LHCN-M2 (cell line): ENCODE measurements at places on chromosomes 3 and 15.

GRCh38 chr15:80010131-80010673 lies 39.2 kb upstream of the BCL2A1 start:
- DNase-seq = peak; percentile 73

GRCh38 chr15:101201411-101202174 lies 50.3 kb downstream of the CHSY1 start:
- DNase-seq = peak; percentile 97

DNA sequence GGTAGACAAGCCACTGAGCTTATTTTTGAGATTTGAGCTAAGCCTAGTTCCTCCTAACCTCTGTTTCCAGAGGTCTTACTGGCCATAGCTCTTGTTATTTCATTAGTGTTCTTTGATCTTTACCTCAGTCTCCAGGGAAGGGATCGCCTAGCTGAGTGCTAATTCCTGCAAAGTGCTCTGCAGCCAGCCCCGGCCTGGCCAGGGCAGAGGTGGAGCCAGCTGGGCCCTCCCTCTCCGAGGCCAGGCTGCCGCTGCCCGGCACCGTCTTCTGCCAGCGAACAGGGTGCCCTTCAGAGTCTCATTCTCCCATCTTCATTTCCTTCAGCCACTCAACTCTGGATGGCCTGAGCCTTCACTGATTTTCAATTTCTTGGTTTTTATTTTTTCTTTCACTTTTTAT lies 19.7 kb downstream of the FAN1 start:
- DNase-seq = no peak

DNA sequence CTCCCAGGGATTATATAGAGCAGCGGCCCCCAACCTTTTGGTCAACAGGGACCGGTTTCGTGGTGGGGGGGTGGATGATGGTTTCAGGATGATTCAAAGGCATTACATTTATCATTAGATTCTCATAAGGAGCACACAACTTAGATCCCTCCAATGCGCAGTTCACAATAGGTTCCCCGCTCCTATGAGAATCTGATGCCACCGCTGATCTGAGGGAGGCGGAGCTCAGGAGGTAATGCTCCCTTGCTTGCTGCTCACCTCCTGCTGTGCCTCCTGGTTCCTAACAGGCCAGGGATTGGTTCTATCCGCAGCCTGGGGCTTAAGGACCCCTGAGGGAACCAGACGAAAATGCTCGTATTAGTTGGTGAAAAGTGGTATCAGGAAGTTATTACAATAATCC lies 1.3 kb upstream of the HACD2 start:
- peak; percentile 62 for DNase-seq

- DNase-seq = peak; percentile 79
Measured at GRCh38 chr3:147924755-147925154, 515.6 kb downstream of the ZIC1 start.

GRCh38 chr3:138188013-138188730 lies 1.1 kb downstream of the ARMC8 start:
- peak; percentile 92 for DNase-seq
